Hypothalamus (tissue), 51 donors: ENCODE measurements at places on chromosomes 5 and 9.

- no peak for DNase-seq
These were observed 371.1 kb upstream of the GRAMD2B start for GRCh38 chr5:126052120-126052519.

- DNase-seq, result no peak
These were observed 125.2 kb downstream of the SLIT3 start for GRCh38 chr5:169175733-169176132.

GRCh38 chr5:6492934-6493333 is 44.3 kb downstream of the UBE2QL1 start:
- no peak for DNase-seq

GRCh38 chr5:75324791-75325190 is 12.2 kb upstream of the HMGCR start:
- no peak for DNase-seq

GRCh38 chr9:136075881-136076678 is 19.0 kb downstream of the NACC2 start:
- DNase-seq, result no peak
